ENCODE measurements at places on chromosomes 11 and 22. TPM values are rescaled to one million over a fixed set of nuclear protein-coding genes. Genes with fewer than 3 reads are reported as not detected.

DNA sequence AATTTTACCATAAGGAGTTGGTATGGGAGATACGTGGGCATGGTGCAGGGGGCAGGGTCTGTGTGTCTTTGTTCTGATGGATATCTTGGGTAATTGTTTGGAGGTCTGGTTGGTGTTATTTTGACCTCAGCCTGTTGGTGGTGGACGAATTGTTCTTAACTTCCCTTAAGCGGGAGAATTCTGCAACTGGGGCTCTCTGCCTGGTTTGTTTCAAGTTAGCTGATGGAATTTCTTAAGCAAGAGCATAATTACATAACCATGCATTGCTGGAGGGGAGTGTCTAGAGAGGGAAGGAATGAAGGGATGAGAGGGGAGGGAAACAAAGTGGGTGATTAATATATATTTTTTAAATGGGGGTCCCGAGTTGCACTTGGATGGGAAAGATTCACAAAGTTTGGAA is 908.5 kb upstream of the RAG2 start:
- no peak for DNase-seq

The TRIM51 gene
- total RNA-seq = not detected

- no peak for DNase-seq
Observed at GRCh38 chr22:31739795-31740201, 10.1 kb downstream of the PRR14L start.

GRCh38 chr22:49677495-49677889 is 150.2 kb downstream of the BRD1 start:
- no peak for DNase-seq

- DNase-seq = peak; percentile 70
Observed at GRCh38 chr11:69292221-69292648, 1.7 kb upstream of the MYEOV start.

- peak; percentile 56 for DNase-seq
Observed at GRCh38 chr11:65132988-65133700, 1.2 kb downstream of the SYVN1 start.

GRCh38 chr22:26395926-26396325 is 33.1 kb upstream of the ASPHD2 start:
- no peak for DNase-seq

GRCh38 chr11:35717520-35717919 is 54.9 kb downstream of the TRIM44 start:
- DNase-seq = no peak

DNA sequence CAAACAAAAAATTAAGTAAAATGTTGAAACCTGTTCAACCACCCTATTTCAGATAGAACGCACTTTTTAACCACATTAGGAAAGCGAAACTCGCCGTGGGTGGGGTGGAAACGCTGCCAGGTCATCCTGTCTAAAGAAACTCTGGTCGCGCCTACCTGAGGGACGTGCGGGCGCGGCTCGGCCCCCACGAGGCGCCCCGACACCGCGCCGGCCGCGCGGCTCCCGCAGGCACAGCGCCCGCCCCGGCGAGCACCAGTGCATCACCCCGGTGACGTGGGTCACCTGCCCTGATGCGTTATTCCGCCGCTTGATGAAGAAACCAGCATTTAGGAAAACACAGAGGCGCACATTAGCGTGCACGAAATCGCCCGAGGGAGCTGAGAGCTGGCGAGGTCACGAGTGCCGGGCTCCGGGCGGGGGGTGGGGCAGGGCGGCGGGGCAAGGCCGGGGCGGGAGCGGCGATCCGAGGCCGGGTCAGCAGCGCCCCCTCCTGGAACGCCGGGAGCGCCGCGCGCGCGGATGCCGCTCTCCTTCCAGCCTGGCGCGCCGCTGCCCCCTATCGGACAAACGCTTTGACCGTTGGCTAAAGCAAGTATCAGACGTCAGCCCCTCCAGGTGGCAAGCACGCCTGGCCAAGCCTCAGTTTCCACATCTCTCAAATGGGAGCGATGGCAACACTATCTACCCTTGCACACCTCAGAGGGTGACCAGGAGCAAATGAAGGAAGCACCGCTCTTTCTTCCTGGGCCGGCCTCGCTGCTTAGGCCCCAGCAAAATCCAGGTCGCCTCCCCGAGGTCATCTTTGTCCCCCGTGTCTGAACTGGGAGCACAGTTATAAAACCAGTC is 15.7 kb upstream of the SNX32 start:
- peak; percentile 100 for DNase-seq

DNA sequence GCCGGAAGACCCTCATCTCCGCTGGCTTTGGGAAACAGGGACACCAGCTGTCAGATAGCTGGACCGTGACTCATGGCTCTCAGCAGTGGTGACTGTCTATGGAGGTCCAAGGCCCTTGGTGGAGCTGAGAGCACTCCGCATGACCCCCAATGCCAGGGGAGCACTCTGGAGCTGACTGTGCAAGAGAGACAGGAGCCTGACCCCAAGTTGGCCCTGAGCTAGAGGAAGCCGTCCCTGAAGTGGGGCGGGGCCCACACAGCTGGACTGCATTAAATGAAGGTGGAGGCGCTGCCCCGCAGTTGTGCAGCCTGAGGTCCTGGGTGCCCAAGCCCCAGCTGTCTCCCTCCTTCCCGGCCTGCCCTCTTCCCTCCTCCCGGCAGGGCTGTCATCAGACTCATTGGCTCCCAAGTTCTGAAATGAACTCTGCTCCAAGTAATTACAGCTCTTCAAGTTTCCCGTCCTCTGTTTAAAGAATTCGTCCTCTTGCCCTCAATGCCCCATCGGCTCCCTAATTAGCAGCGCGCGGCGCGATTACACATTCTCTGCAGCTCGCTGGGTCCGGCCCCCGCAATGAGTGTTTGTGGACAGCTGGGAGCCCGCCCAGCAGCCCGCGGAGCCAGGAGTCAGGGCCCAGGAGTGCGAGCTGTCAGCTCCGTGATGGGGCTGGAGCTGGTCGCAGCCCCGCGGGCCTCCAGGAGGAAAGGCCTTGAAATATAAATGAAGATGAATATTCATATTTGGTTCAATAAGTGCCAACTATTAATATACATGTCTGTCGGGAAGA is 93.2 kb upstream of the LMO1 start:
- peak; percentile 42 for DNase-seq

DNA sequence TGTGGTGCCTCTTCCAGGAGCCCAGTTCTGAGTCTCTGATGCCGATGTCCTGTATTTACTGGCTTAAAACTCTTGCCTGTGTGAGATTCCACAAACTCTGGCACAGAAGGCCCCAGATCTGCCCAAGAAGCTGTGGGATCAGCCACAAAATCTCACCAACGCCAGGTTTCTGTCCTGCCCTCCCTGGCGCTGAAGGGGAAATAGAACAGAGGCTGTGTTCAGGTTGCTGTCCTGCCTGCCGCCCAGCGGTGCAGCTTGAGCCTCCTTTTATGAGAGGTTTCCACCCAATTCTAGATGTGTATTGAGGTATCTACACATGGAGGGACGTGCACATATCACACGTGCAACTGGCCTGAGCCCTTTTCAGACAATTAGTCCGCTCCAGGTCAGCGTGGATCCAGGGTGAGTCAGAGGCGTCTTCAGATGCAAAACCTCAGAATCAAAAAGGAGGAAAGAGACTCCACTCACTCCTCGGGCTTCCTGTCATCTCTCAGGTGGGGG is 2.2 kb downstream of the TMEM80 start:
- no peak for DNase-seq

GRCh38 chr22:17968126-17968525 is 56.2 kb downstream of the MICAL3 start:
- no peak for DNase-seq

The UPB1 gene
- 1.6 TPM for total RNA-seq

- no peak for DNase-seq
Observed at GRCh38 chr22:19889951-19890350, 35.3 kb upstream of the GNB1L start.

The HSPB2 gene
- total RNA-seq = 24.8 TPM

The CPT1B gene
- total RNA-seq = 3.2 TPM

DNA sequence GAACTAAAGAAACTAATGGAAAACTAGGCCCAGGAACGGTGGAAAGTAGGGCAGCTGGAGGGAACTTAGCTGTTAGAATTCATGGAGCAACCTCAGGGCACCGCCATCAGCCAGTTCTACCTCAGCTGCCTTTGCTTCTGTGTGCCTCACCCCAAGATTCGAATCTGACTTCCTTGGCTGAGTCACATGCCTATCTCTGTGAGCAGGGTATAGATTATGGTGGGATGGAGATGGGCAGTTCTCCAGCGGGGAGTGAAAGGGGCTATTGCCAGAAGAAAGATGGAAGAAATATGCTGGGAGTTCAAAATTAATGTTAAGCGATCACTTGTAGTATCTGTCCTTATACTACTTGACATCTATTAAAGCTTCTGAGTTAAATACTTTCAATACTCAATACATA is 18.9 kb upstream of the VWA5A start:
- DNase-seq = no peak

DNA sequence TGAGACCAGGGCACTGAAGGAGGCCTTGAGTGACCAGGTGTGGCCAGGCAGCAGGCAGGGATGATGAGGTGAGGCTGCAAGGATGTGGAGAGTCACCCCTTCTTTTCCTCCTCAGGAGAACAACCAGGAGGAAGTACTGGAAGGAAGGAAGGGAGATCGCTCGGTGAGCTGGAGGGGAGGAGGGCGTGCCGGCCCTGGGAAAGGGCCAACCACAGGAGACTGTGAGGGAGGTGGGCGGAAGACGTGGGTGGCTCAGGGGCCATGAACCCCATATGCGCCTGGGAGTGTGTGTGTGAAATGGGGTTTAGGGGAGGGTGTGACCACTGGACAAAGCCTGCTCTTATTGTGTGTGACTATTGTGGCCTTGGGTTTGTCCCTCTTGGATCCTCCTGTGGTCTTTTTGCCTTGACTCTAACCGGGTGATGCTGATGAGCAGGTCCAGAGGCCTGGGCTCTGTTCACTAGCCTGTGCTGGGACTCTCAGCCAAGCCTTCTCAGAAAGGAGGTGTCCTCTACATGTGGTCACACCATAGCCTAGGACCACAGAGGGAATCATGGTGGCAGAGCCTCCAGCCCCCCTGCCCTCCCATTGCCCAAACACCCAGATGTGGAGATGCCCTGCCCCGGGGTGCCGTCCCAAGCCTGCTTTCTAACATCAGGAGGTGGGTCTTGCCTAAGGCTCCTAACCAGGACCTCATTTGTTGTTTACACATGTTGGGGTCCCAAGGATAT is 41.3 kb upstream of the TUB start:
- DNase-seq = no peak

DNA sequence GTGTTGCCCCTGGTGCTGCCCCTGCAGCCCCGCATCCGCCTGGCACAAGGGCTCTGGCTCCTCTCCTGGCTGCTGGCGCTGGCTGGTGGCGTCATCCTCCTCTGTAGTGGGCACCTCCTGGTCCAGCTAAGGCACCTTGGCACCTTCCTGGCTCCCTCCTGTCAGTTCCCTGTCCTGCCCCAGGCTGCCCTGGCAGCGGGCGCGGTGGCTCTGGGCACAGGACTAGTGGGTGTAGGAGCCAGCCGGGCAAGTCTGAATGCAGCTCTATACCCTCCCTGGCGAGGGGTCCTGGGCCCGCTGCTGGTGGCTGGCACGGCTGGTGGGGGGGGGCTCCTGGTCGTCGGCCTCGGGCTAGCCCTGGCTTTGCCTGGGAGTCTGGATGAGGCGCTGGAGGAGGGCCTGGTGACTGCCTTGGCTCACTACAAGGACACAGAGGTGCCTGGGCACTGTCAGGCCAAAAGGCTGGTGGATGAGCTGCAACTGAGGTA is 278 bp downstream of the ROM1 start:
- no peak for DNase-seq
